Right cardiac atrium (tissue), 5 donors: ENCODE measurements at places on chromosomes 12 and 14. TPM values are rescaled to one million over a fixed set of nuclear protein-coding genes. Genes with fewer than 3 reads are reported as not detected.

KRT82 gene
- polyA plus RNA-seq = not detected

SEL1L gene
- 13.9 TPM for polyA plus RNA-seq

TPPP2 gene
- polyA plus RNA-seq = 0.43 TPM

WDR20 gene
- polyA plus RNA-seq = 13.2 TPM

RNASE3 gene
- polyA plus RNA-seq = 0.14 TPM

HSP90AA1 gene
- polyA plus RNA-seq = 504 TPM

SERPINA10 gene
- not detected for polyA plus RNA-seq

DIO3 gene
- 0.34 TPM for polyA plus RNA-seq

AKAP6 gene
- polyA plus RNA-seq = 15.8 TPM

CLEC14A gene
- 44.0 TPM for polyA plus RNA-seq

WSCD2 gene
- 0.48 TPM for polyA plus RNA-seq

MYH6 gene
- 11,120 TPM for polyA plus RNA-seq

DNA sequence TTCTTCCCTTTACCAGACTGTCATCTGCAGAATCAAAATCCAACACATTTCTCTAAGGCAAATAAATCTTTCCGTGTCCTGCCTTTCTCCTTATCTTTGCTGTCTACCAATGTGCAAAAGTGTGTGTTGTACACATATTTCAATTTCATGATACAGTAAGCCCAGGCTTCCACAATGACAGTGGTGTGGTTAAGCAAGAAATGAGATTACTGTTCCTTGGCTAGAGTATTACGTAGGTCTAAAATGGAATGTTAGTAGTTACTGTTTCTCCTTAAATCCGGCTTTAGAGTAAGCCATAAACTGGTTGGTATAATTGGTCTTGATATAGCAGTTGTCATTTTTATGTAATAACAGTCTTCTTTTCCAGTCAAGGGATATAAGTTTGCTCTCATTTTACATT lies 82.0 kb downstream of the ACSS3 start:
- DNase-seq = no peak

DNA sequence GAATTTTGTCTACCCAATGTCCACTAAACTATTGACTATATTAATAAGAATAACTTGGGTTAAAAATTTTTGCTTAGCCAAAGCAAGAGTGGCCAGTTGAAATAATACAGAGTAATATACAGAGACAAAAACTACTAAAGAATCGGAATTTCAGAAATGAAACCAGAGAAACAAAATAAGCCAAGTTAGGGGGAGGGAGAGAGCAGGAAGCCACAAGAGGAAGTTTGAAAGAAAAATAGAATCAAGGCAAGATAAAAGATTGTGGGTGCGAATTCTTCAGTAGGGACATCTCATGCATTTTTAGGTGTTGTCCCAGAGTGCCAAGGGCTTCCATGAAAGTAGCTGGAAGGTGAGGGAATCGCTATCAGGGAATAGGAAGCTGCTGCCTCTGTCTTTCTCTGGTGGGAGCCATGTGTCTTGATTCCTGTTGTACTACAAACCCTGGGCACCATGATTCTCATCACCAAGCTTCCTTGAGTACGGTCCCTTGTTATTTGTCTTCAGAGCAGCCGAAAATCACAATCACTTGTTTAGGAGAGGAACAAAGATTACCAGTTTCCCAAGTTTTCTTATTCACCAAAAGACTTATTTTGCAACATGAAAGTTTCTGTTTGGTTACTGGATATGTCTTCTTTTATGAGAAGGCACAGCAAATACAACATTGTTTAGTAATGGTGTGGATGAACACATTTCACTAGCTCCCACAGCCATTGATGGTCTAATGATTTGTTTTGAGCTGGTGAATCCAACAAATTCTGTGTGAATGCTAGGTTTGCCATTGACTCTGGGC lies 16.7 kb downstream of the NEUROD4 start:
- DNase-seq = no peak

- DNase-seq = no peak
Observed at GRCh38 chr12:32569259-32569658, 109.8 kb upstream of the DNM1L start.

DNA sequence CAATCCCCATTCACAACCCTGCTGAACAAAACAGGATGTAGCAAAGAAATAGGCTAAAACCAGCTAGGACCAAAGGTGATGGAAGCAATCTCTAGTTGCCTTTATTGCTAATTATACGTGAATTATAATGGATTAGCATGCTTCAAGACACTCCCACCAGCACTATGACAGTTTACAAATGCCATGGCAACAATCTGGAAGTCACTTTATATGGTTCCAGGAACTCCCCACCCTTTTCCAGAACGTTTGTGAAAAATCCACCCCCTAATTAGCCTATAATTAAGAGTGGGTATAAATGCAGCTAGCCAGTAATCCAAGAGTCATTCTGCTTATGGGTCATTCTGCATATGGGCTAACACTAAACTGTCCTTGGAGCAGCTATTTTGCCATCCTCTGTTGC lies 328.7 kb downstream of the FLRT2 start:
- no peak for DNase-seq

DNA sequence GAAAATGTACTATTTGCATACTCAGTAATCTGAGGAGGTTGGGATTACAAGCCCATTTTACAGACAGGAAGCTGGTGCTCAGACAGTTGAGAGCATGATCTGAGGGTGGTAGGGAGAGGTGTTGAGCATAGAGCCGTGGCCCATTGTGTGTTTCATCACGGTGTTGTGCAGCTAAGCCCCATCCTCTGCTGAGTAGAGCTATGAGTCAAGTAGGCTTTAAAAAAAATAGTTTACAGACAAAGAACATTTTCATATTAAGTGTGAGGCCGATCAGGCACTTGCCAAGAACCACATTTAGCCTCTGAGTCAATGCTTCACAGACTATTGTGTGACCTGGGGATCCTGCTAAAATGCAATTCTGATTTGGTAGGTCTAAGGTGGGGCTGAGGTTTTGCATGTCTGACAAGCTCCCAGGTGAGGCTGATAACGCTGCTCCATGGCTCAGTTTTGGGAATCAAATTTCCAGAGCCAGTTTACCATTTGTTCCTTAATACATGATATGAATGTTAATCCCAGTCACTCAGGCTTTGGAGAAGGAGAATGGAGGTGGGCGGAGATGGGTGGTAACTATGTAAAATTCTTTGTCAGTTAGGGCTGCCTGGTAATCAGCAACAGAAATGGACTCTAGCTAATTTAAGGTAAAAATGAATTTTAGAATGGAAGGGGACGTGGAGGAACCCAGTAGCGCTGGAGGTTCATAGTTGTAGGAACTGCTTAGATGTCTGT lies 22.2 kb downstream of the ZNF664 start:
- no peak for DNase-seq

GRCh38 chr12:91555436-91556415 lies 373.1 kb upstream of the DCN start:
- no peak for DNase-seq

DNA sequence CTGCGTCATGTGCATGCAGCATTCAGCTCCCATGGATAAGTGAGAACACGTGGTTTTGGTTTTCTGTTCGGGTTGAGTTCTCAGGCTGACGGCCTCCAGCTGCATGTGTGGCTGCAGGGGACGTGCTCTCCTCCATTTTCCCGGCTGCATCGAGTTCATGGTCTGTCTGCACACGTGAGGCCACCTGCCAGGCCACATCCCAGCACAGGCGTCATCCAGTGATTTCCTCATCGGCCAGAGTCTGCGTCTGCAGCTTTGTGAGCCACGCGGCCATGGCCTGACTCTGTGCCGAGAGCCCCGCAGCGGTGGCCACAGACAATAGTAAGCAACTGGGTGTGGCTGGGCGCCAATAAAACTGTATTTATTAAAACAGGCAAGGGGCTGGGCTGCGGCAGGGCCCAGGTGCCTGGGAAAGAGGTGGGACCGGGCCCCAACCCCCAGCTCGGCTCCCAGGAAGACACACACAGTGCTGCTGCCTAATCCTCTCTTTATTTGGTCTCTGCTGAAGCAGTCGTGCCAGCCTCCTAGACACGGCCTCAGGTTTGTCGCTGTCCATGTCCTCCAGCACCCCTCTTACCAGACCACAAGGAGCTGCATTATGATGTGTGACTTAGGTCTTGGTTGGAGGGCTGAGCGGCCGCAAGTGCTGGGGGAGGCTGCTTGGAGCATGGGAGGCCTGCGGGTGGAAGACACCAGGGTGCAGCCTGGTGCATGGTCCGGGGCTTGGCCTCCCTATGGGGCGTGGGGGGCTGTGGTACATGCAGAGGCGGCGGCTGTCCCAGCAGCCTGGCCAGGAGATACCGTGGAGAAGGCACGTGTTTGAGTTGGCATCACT lies 52.0 kb downstream of the NOC4L start:
- DNase-seq = peak; percentile 46

GRCh38 chr12:57241402-57242310 lies 9.3 kb downstream of the STAC3 start:
- DNase-seq = no peak

GRCh38 chr14:102479107-102479506 lies 30.5 kb downstream of the ANKRD9 start:
- DNase-seq = no peak

- DNase-seq = peak; percentile 70
Observed at GRCh38 chr12:109946505-109946904, 46.4 kb downstream of the TCHP start.

DNA sequence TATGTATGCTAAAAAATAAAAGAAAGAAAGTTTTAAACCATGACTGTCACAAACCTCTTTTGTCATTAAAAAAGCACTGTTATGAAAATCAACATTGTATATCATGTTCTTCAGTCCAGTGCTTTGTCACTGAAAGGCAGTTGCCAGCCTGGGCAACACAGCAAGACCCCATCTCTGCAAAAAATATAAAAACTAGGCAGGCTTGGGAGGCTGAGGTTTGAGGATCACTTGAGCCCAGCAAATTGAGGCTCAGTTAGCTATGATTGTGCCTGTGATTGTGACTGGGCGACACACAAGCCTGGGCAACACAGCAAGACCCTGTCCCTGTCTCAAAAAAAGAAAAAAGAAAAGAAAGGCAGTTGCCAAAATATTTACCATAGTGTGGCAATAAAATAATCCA lies 102.7 kb upstream of the NAP1L1 start:
- DNase-seq = no peak

DNA sequence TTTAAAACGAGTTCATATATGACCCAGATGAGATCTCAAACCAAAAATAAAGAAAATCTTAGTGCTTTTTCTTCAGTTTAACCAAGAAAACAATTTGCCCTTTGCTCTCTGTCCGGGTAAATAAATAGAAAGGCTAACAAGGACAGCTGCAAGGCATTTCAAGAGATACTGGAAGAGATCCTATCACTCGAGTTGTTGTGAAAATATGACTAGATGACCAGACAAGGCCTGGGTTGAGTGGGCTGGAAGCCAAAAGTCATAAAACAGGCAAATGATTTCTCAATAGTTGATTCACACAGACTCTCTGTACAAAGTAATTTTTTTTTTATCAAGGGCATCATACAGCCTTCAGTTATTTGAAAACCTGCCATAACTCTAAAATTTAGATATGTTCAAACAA lies 55.9 kb upstream of the AVPR1A start:
- DNase-seq = no peak

- no peak for DNase-seq
Observed at GRCh38 chr12:100827901-100828520, 33.4 kb downstream of the ANO4 start.

- no peak for DNase-seq
Observed at GRCh38 chr12:64256166-64256800, 34.2 kb upstream of the KICS2 start.
